ENCODE measurements at places on chromosomes 11 and 22.
A peak's percentile ranks its signal among the peaks of the same experiment; 100 is the strongest.

- DNase-seq: no peak
Measured at GRCh38 chr11:33553486-33553885, 147.1 kb downstream of the C11orf91 start.

- DNase-seq: no peak
Measured at GRCh38 chr11:68160100-68160695, 39.0 kb upstream of the CHKA start.

DNA sequence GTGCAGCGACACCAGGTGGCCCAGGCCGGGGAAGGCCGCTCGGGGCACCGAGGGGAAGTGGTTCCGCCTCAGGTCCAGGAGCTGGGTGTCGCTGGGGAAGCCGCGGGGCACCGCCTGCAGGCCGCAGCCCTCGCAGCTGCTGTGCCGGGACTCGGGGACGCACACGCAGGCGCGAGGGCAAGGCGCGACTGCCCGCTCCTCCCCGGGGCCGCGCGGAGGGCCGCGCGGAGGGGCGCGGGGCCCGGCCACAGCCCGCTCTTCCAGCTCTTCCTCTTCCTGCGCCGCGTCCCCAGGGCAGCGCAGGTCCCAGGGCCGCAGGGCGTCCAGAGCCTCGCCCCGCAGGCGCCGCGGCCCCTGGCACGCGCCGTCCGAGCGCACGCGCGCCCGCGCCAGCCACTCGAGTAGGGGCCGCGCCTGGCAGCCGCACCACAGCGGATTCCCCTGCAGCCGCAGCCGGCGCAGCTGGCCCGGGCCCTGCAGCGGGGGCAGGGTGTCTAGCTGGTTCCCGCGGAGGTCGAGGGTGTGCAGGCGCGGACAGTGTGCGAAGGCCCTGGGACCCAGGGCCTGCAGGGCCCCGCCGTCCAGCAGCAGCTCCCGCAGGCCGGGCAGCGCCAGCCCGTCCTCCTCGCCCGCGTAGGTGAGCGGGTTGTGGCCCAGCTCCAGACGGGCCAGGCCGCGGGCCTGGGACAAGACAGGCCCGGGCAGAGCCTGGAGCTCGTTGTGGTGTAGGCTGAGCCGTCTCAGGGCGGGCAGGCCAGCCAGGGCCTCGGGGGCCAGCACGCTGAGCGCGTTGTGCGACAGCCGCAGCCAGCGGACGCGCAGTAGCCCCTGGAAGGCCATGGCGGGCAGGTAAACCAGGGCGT, 2.8 kb downstream of the CHADL start:
- DNase-seq: peak; percentile 79

DNA sequence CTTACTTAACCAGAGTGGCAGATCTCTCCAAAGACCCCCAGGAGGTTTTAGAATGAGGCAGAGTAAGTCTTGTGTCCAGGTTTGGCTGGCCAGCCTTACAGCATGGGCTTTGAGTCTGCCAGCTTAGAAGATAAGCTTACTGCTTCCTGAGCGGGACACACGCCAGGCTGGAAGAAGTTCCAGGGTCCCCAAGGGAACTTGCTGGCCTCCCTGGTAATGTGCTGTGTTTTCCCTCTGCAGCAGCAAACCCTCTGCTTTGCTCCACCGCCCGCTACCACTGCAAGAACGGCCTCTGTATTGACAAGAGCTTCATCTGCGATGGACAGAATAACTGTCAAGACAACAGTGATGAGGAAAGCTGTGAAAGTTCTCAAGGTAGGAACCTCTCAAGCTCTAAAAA, 154.2 kb downstream of the LDLRAD3 start:
- no peak for DNase-seq

DNA sequence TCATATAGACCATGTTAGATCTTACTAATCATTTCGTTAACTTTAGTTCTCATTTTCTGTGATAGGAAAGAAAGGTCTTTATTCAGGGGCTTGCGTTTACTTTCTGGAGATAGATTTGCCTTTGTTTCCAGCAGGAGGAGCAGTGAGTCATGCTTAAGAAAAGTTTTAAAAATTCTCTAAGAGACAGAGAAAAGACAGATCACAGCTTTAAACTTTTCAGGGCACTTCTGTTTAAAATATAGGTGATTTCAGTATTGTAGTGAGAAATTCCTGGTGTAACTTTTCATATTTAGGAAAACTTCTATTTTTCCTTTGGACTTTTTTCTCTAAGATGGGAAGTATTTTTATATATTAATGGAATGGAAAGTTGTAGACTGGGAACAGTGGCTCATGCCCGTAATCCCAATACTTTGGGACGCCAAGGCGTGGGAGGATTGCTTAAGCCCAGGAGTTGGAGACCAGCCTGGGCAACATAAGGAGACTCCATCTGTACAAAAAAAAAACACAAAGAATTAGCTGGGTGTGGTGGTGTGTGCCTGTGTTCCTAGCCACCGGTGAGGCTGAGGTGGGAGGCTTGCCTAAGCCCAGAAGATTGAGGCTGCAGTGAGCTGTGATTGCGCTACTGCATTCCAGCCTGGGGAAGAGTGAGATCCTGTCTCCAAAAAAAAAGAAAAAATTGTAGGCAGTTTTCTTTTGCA, 60.3 kb downstream of the ATXN10 start:
- DNase-seq: no peak

DNA sequence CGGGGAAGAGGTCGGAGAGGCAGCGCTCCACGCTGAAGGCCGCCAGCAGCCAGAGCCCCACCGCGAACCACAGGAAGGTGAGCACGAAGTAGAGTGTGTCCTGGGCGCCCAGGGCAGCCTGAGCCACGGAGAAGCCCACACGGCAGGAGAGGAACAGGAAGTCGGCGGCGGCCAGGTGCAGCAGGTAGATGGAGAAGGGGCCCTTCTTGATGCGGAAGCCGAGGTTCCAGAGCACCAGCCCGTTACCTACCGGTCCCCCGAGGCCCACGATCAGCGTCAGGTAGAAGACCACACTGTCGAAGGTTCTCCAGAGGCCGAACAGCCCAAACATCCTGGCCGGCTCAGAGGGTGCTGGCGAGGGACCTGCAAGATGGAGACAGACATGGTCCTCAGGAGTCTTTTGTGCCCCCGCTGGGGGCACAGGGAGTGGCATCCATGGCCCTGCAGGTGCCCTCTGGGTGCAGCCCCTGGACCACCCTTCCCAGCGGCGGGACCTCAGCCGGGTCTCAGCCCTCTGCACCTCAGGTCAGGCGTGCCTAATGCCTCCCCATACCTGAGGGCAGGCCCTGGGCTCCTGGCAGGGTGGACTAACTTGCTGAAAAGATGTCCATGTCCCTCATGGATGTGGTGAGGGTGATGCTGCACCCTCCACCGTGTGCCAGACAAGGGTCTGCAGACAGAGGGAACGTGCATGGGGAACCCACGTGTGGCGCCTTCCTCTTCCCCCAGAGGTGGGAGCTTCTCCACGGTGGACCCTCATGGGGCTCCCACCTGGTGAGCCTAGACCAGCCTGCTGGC, at the start of gene MRGPRG:
TSS of gene MRGPRG (minus strand) at position 331 of the 798 bp plus-strand sequence. CDS start at position 331, 0 bp downstream.
- DNase-seq: no peak

DNA sequence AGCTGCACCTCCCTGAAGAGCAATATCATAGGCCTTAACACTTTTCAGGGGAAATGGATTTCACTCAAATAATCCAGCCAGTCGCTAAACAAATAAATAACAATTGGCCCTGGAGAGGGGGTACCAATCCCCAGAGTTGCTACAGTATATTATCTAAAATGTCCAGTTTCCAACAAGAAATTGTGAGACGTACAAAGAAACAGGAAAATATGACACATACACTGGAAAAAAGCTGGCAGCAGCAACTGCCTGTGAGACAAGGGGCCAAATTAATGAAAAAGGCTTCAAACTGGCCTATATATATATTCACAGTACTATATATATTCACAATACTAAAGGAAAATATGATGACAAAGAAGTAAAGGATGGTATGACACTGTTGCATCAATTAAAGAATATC, 4.0 kb downstream of the NF2 start:
- DNase-seq: no peak
